ENCODE measurements at places on chromosomes 12 and 14.

GRCh38 chr12:93638954-93639353, 38.2 kb upstream of the CRADD start:
- DNase-seq = no peak

- no peak for DNase-seq
Measured at GRCh38 chr14:51500776-51501175, 150.9 kb upstream of the FRMD6 start.

DNA sequence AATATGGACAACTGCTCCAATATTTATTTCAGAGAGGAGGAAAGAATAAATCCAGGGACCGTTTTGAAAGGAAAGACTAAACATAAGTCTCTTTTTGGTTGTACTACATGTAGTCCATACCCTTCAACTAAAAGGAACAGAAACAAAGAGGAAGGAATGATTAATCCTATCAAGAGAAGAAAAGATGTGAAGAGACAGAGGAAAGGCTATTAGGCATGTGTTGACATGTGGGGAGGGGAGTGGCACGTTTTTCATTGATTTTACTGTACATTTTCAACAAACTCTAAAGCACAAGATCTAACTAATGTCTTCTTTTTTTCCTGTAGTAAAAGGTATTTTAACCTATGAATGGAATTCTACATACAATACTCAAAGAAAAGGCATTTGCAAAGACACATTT, 85.6 kb downstream of the NAV3 start:
- DNase-seq = no peak

- DNase-seq = no peak
Measured at GRCh38 chr12:30088259-30088995, 304.7 kb upstream of the TMTC1 start.

- no peak for DNase-seq
Measured at GRCh38 chr12:67534681-67535080, 113.9 kb upstream of the DYRK2 start.

- DNase-seq = no peak
Measured at GRCh38 chr12:112496496-112496895, 77.7 kb downstream of the PTPN11 start.

DNA sequence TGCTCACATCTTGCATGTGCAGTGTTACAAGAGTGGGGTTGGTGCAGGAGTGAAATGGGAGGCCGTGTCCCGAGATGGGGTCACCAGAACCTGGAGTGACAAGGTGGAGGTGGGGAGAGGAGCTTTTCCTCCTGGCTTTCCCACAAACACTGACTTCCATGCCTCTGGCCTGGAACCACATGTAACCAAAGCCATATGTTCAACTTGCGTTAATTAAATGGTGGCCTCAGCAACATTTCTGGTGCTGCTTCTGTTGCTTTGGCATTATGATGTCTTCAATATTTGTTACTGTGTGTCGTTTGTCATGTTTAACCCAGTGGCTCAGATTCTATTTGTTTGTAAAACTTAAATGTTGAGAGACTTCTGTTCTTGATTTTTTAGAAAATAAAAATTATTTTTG, 110.2 kb downstream of the VCPKMT start:
- DNase-seq = no peak

- no peak for DNase-seq
Measured at GRCh38 chr14:61759878-61760277, 2.3 kb upstream of the SNAPC1 start.

- DNase-seq = no peak
Measured at GRCh38 chr12:11761869-11762567, 112.5 kb downstream of the ETV6 start.

DNA sequence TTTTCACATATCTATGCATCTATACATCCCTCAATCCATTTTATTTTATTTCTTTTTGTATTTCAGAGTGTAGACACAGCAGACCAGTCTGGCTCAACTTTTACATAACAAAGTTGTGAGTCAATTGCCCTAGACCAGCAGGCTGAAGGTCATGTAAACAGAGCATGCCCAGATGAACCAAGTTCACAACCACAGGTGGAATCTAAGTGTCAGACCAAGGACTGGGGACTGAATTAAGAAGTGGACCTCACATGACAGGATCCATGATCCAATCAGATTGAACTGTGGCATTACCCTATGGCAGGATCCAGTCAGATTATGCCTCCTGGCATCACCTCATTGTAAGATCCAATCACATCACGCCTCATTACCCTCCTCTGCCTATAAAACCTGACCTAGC, 455.8 kb downstream of the SOX5 start:
- DNase-seq = no peak

- no peak for DNase-seq
Measured at GRCh38 chr14:89348722-89349121, 68.3 kb downstream of the FOXN3 start.

DNA sequence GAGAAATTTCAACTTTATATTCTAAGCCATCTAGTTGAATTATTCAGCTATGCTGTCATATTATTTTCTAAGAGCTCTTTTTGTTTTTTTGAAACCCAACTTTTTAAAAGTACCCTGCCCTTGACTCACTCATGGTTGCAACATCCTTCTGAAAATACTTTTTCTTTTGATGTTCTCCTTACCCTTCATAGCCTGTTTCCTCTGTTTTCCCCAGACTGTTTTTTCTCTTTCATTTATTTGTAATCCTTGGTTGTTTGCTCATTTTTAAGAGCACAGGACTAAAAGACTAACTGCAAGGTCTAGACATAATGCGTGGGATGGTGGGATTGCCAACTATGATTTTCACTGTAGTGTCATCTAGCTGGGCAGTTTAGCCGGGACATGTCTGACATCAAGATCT, 21.2 kb upstream of the CDKL1 start:
- no peak for DNase-seq

DNA sequence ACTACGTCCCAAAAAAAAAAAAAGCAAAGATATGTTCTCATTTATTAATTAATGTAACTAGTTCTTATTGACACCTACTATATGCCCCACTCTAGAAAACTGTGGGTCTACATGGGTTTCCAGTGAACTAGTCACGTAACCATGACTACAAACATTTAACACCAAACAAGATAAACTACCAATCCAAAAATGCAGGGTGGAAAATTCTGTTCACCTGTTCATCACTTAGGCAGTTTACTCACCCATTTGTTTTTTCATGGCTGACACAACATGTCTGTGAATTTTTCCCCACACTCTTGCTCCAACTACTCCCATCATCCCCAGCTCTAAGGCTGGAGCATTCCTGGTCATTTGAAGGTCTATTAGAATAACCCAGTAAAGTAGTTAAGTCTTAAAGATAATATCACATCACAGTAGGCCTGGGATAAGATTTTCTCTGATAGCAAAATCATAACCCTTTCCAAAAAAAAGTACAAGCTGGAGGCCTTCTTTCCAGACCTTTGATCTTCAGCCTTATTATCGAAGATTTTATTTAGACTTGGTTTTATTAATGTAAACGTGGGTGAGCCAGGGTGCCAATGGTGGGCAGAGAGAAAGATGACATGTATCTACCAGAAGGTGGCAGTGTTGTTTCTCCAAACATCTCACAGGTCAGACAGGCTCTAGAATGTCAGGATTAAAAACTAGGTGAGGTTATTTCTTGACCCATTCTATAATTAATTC, 61.6 kb upstream of the DAAM1 start:
- DNase-seq = no peak

DNA sequence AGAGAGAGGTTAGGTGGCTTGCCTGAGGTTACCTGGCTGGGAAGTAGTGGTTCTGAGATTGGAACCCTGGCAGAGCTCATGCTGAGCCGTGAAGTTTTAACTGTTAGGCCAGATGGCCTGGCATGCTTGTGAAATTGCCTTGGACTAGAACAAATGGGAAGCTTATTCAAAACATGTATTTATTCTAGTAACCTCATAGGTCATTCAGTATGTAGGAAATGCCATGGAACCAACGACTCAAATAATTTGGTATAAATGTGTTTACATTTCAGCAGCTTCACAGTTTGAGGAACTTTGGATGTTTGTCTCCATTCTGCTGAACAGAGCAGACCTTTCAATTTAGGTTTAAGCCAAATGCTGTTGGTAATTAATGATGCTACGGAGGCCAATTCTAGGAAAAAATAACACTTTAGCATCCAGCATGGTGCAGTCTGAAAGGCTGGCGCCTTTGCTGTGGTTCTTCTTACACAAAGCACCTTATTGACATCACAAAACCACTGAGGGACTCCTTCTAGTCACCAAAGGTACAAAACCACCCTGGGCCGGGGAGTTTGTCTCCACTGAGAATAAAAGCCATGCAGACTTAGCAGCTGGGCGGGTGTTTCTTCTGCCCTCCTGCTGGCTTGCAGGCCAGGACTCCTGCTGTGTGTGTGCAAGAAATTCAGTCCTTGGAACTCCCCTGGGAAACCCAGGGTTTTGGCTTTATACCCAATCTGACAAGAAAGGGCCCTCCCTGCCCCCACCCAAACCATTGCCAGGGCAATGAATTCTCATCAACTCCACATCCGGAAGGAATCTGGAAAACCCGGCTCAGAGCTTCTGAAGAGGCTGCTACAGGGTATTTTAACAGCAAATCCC, 64.2 kb downstream of the ELK3 start:
- no peak for DNase-seq

- no peak for DNase-seq
Measured at GRCh38 chr12:13740149-13740545, 241.3 kb downstream of the GRIN2B start.

Measured in activated T-helper 9 cell treated with anti-CD3 and anti-CD28 coated beads, Interleukin-2, amount 50 U/mL, for 16 hours (primary cell).